ENCODE measurements at places on chromosomes 4 and X.

DNA sequence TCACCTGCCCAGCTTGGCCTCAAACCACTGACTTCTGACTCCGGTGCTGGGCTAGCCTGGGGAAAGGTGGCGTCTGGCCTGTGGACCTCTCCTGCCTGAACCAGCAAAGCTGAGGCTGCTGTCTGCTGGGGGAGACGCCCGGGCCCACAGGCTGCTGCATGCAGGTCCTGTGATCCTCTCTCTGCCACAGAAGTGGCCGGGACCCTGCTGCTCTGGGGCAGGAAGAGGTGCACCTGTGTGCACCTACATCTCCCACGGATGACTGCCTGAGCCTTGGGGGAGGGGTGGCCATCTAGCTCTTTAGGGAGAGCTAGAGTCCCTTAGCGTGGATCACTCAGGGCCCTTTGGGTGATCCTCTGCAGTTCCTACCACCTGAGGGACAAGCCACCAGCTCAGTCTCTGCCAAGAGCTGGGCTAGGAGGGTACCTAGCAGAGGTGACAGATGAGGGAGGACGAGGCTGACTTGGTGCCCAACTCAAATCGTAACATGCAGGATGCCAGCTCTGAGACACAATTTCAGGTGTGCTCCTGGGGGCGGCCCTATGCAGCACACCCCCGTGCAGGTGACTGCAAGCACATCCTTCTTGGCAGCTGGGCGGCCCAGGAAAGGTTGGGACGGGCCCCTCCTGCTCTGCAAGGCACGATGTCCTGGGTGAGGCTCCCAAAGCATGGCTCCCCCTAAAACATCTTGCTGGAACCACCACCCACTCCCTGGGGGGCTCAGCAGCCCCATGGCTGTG, 22.5 kb downstream of the LETM1 start:
- DNase-seq: no peak

DNA sequence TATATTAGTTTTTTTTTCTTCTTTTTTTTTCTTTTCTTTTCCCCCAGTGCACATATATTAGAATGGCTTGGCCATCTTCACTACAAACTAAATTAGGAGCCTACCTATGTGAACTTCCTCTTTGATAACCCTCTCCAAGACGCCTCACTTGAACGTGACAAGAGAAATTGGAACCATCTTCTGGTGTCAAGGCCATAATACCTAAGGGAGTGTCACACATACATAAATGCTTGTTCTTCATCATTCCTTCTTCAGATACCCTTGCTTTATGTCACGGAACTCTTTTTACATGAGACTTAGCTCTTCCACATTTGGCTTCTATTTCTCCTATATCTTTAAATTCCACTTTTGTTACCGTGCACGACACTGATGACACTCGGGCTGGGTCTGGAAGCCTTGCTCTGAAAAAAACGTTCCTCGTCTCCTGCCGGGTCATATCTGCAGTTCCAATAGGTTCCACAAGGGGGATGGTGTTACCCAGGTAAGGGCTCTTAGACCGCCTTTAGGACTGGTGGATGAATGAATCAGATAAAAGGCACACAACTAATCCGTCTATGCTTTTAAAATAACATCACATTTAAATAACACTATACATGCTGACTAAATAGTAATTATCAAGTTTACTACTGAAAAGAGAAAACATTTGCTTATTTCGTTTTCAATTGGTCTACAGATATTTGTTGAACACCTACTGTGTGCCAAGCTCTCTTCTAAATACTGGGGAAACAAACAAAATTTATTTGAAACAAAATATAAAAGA, 19.9 kb downstream of the DGAT2L6 start:
- peak; percentile 54 for DNase-seq

GRCh38 chr4:141006242-141006802, 126.9 kb downstream of the RNF150 start:
- DNase-seq: no peak

DNA sequence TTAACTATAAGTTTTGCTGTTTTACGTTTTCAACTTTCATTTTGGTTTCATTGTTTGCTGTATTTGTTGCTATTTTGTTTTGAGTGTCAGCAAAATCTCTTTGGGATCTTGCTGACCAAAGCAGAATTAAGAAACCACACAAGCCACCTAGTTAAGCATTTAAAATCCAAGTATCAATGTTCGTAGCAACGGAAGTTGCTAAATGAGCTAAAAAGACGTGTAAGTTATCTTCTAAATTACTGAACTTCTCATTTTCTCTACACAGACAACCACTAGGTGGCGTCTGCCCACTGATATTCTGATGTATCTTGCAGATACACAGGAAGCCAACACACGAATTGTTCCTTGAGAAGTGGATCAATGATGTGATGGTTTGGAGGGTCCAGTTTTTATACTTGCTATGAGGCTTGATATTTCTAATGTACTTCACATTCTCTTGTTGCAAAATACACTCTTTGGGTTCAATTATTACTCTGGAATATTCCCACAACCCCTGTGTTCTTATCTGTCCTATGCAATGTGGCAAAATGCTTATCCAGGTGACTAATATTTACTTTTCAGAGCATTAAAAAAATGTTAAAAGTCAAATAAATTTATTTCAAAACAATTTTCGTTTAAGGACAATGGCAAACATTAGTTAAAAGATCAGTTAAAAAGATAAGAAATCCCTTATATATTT, 250.5 kb downstream of the TECRL start:
- peak; percentile 81 for DNase-seq

GRCh38 chrX:153477901-153478300, 7.5 kb upstream of the HAUS7 start:
- no peak for DNase-seq

DNA sequence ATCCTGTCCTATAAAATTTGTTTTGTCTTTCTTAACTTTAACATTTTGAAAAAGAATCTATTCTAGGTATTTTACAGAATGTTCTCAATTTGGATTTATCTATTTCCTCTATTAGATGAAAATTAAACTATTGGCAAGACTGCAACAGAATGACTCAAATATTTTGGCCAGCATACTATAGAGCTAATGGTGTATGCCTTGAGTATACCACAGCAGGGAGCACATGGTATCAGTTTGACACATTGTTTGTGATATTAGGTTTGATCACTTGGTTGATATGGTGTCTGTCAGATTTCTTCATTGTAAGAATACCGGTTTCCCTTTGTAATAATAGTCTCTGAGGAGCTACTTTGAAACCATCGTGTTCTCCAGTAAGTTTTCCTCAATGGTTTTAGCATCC, 87.8 kb upstream of the NPNT start:
- no peak for DNase-seq

DNA sequence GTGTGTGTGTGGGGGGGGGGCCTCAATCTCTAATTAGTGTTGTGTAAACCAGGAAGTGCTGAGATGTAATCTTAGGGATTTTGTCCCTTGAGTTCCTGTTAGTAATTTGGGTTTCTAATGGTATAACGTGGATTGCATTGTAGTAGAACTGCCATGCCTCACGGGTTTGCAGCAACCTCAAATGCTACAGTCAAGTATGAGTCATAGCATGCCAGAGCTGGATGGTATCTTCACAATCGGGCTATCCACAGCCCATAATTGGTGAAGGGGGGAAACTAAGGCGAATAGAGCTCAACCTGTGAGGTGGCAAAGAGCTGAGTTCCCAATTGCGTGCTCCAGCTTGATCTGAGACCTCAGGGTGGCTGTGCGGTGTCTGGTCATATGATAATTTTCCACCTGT, 2.2 kb upstream of the FMR1NB start:
- DNase-seq: peak; percentile 7

GRCh38 chrX:70592091-70592490, 147.5 kb downstream of the DLG3 start:
- peak; percentile 0 for DNase-seq

DNA sequence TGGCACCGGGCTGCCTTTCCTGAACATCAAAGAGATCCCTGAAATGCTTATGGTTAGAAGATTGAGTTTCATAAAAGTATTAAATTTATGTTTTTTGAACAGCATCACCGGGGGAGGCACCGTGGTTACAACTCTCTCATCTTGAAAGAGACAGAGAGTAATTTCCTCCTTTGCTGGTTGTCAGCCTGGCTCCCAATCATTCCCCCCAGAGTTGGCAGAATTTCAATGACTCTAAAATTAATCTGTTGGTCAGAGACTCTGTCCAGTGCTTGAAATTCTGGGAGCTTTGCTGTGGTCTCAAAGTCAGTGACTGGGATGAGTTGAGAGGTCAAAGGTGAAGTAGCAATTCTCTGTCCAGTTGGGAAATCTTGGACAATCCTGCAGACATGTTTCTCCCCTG, 135.9 kb downstream of the RAB28 start:
- peak; percentile 25 for DNase-seq

- DNase-seq: peak; percentile 11
These were observed 61.5 kb upstream of the MAGEB2 start for GRCh38 chrX:30153881-30154260.
